ENCODE measurements at places on chromosomes 3 and 15.
A peak's percentile ranks its signal among the peaks of the same experiment; 100 is the strongest.

- DNase-seq, result no peak
Measured at GRCh38 chr15:96801576-96802150, 471.2 kb downstream of the NR2F2 start.

- DNase-seq, result no peak
Measured at GRCh38 chr3:167684388-167684993, 30.7 kb upstream of the WDR49 start.

DNA sequence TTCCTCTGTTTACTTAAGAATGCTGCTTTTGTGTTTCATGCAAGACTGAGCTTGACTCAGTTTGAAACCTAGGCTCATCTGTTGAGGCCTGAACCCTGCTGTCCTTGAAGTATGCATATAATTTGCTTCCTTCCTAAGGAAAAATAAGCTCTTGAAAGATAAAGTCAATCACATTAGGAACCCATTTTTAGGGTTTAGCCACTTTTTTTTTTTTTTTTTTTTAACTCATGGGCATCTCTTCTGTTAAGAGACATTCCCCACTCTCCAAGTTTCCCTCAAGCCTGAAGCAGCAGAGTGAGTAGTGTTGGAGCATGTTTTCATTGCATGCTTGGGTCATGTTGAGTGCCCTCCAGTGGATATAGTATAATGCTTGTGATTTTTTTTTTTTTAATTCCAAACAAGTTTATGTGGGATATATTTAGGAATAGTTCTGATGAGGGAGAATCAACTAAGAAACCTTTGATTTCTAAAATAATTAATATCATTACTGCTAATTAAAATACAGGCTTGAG is 3.6 kb downstream of the CTNNB1 start:
- DNase-seq, result peak; percentile 27

DNA sequence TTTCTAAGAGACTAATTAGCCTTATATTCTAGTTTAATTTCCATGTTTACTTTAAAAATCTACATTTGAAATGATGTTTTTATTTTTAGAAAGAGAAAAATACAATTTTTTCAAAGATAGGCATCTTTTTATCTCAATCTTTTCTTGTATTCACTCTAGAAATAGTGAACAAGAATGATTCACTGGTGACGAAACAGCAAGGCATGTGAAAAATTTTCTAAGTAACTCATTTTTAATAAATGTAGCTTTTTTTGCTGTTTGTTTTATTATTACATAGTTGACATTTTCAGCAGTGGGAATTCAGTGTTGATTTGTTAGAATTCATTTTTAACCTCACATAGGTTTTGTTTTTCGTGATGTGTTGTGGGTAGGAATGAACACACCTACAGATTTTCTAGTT is 1226.4 kb downstream of the NSUN3 start:
- DNase-seq, result no peak

DNA sequence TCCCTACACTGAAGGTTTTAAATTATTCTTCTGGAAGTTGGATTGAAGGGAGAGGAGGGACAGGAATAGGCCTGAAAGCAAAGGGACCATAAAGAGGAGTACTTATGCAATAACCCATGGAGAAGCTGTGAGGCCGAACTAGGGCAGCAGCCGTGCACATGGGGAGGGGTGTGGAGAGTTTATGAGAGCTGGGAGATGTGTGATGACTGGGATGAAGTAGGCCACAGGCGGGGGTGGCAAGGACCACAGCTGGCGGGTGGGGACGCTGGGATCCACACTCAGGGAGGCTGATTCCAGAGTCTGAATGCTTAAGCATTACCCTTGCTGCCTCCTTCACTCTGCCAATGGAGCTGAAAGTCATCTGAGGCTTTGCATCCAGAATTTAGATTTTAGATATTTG is 123.8 kb downstream of the ARNT2 start:
- DNase-seq, result no peak

All from CD4-positive, alpha-beta T cell (primary cell).